ENCODE measurements at places on chromosomes 11 and 22.

- no peak for DNase-seq
Measured at GRCh38 chr11:105783216-105783615, 173.3 kb downstream of the GRIA4 start.

GRCh38 chr11:86980086-86980796, 25.0 kb upstream of the FZD4 start:
- no peak for DNase-seq

DNA sequence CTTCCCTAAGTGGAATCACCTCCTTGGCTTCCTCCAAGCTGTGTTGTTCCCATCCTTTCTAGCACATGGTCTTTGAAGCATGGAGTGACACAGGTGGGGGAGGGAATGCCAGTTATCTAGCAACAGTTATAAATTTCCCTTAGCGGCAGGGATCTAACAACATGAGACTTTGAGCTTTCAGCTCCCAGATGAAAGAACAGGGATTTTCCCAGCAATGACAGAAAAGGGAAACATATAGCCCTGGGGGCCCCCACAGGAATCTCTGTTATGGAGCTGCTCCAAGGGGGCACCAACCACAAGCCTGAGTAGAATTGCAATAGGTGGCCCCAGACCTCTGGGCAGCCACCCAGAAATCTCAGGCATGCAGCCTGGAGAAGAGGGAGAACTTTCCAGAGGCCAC, 163.0 kb downstream of the GRIK4 start:
- no peak for DNase-seq

DNA sequence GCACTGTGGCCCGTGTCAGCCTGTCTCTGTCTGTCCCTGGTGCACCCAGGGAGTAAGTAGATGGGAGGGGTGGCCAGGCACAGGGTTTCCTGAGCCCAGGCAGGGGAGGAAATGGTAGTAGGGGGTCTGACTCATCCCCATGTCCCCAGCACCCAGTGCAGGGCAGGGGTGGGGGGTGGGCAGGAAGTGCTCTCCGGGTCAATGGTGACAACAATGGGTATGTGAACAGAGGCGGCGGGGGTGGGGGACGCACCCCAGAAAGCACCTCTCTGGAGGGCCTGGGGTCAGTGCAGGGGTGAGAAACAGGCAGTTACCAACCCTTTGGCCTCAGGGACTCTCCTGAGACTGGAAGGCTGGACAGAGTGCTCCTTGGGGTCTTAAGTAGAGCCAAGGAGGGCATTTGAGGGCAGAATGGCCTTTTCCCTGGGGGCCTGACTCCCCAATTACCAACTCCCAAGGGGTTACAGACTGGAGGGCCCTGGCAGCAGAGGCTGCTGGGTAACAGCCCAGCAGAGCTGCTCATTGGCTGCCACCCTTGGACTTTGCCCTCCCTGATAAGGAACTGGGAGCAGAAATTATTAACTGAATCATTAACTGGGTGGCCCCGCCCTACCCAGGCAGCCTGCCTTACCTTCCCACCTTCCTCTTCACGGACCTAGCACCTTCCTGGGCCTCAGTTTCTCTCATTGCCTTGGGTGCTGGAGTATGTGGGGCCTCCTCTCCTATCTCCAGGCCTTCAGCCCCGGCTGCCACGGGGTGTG, 4.2 kb downstream of the MYRF start:
- no peak for DNase-seq

- no peak for DNase-seq
Measured at GRCh38 chr11:24747275-24748251, 250.7 kb downstream of the LUZP2 start.

GRCh38 chr11:12001186-12001585, 7.2 kb downstream of the DKK3 start:
- DNase-seq, result no peak

- DNase-seq, result no peak
Measured at GRCh38 chr11:2459016-2459725, 14.4 kb downstream of the KCNQ1 start.

GRCh38 chr11:121887569-121887968, 228.4 kb downstream of the BLID start:
- no peak for DNase-seq

DNA sequence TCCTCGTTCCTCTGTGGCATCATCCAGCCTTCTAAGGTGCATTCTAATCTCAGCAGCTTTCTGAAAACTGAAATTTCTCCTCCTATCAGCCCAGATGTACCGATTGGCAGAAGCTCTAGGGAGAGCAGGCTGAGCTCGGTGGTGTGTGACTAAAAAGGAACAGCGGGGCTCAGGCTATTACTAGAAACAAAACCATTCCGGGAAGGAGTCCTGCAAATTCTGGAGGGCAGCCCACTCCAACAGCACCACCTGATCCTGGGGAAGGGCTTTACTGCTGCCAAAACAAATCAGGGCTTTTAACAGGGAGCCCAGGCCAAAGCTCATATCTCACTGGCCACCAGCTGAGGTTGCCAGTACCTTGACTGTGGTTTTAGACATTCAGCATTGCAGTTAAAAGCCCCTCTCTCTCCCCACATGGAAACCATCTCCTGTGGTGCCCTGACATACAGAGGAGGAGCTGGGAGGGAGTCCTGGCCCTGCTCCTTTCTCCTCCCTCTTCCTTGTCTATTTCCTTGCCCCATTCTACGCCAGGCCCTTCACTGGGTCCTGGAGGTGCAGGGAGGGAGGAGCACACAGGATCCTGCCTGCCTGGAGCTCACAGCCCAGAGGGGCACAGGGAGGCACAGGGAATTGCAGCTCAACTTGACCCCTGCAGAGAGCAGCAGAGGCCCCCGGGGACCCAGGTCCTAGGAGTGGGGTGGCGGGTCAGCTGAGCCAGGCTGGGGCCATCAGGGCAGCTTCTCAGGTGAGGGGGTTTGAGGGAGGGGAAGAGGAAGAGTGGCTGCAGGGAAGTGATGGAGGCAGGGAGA, 889 bp downstream of the PLAAT4 start:
- no peak for DNase-seq

- DNase-seq, result no peak
Measured at GRCh38 chr11:119148720-119149017, 183 bp upstream of the ABCG4 start.

- no peak for DNase-seq
Measured at GRCh38 chr11:70910835-70911234, 341.5 kb downstream of the SHANK2 start.

GRCh38 chr11:119531623-119532022, 108.7 kb upstream of the THY1 start:
- DNase-seq, result no peak

GRCh38 chr22:24994070-24994763, 41.7 kb downstream of the KIAA1671 start:
- no peak for DNase-seq

GRCh38 chr22:48951836-48952235, 875.8 kb downstream of the BRD1 start:
- no peak for DNase-seq

DNA sequence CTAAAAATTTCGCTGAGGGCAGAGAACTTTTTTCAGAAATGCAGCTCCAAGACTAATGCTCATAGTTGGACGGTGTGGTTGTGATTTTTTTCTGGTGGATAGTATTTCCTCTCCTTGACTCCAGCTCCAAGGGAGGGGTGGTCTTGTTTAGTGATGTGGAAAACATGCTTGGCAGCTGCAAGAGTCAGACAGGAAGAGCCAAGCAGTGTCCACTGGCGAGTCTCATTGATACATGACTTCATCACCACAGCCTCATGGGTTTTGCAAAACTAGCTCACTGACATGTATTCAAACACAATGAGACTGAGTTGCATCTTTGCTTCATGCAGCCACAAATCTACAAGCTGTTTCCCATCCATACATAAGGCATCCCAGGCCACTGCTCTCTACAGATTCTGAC, 7.3 kb upstream of the KCNJ1 start:
- no peak for DNase-seq

DNA sequence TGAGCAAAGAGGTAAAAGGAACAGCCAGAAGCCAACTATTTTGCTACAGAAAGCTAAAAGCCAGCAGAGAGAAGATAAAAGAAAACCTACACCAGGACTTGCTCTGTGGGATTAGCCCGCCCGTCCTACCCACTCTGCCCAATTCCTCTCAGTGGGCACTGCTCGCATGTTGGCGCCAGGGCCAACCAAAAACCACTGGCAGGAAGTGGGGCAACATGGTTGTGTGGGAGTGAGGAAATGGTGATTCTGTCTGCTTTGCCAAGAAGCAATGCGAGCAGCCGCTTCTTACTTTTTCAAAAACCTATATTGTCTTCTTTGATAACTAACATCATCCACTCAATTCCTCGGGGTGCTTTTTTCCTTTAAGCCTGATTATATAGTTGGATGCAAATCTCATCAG, 14.2 kb upstream of the APOA1 start:
- DNase-seq, result peak; percentile 61

DNA sequence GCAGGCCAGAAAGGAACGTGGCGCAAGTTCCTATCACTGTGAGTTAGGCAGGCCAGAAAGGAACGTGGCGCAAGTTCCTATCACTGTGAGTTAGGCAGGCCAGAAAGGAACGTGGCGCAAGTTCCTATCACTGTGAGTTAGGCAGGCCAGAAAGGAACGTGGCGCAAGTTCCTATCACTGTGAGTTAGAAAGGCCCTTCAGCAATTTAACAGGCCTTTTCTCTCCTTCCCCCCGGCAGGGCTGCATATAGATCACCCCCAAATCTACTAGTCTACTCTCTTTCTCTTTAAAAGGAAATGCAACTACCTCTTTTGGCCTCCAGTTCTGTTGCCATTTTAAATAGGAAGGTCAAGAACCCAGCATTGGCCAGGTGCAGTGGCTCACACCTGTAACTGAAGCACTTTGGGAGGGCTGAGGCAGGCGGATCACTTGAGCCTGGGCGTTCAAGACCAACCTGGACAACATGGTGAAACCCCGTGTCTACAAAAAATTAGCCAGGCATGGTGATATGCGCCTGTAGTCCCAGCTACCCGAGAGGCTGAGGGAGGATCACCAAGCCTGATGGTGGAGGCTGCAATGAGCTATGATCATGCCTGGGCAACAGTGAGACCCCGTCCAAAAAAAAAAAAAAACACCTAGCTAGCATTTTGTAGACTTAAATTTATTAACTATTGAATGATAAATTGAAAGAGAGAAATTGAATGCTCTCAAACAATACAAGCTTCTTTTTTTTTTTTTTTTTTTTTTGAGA, 14.9 kb downstream of the FAM118B start:
- DNase-seq, result no peak

DNA sequence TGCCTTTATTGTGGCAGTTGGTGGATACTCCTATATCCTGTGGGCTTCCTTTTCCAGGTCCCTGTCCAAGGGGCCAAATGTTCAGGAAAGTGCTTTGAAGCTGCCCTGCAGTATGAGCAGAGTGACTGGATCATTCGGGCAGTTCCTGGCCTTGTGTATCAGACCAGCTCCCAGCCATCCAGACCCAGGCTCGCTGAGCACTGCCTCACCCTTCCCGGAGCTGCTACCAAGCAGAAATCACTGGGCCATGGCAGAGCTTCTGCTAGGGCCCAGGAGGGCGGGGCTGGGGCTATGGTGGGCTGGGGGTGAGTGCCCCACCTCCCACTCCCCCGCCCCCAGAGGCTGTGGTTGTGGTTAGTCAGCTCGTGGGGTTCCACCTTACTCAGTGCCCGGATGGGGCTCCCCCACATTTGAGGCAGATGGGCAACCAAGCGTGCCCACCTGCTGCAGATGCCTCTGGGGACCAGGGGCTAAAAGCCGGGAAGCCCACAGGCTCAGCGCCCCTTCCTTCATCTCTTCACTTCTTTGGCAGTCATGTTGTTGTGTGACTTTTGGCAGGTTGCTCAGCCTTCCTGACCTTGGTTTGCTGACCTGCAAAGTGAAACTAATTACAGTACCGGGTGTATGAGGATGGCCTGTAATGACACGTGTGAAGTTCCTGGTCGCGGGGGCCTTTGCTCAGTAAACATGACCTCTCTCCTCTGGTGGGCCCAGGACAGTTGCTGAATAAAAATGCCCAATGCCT, 2.1 kb upstream of the LRRC32 start:
- DNase-seq, result peak; percentile 24

DNA sequence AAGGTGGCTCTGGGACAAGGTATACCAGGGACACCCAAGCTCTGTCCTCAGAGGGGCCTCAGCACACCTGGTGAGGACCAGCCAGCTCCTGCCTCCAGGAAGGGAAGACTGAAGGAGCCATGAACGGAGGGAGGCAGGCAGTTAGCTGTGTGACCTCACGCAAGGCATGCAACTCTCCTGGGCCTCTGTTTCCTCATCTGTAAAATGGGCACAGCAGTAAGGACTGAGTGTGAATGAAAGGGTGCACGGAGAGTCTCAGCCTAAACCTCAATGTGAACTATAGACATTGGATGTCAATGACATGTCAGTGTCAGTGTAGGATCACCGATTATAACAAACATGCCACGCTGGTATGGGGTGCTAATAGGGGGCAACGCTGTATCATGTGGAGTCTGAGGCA, 18.4 kb downstream of the PGA5 start:
- DNase-seq, result no peak

Measured in CD8-positive, alpha-beta memory T cell (primary cell).